Jurkat, Clone E6-1 (cell line): ENCODE measurements at places on chromosomes 13 and 19.

GRCh38 chr13:32616883-32617511, 30.7 kb downstream of the PDS5B start:
- DNase-seq = no peak

DNA sequence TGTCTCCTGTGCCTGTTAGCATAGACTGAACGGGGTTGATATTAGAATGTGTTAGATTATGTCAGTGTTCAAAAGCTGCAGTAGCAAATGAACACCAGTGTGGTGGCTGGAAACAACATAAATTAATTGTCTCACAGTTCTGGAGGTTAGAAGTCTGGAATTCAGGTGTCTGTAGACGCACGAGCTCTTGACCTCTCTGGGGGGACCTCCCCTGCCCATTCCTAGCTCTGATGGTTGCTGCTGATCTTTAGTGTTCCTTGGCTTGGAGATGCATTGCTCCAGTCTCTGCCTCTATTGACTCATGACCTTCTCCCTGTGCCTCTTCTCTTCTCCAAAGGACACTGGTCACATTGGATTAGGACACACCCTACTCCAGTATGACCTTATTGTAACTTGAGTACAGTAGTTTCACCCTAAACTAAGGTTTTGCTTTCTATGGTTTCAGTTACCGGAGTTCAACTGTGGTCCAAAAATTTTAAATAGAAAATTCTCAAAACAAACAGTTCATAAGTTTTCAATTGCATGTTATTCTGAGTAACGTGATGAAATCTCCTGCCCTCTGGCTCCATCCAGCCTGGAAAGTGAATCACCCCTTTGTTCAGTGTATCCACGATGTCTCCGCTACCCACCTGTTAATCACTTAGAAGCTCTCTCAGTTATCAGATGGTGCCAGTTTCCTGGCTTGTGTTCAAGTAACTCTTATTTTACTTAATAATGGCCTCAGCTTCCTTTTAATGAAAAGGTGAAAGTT, 273.2 kb downstream of the MYO16 start:
- no peak for DNase-seq

DNA sequence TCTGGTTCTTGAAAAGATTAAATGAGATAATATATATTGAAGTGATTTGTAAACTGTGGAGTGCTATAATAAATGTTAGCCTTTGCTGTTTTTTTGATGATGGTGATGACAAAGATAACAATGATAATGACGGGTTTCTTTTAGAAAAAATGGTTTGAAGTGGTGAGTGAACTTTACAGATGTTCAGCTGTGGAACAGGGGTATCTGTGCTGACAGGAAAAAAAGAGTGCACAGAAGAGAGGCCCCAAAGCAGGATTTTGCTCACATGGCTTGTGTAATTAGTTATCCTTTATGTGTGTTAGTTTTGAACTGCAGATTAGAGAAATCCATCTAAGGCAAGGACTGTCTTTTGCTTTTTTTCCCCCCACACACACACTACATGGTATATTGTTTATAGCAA, 119.2 kb downstream of the CYSLTR2 start:
- DNase-seq = peak; percentile 70

DNA sequence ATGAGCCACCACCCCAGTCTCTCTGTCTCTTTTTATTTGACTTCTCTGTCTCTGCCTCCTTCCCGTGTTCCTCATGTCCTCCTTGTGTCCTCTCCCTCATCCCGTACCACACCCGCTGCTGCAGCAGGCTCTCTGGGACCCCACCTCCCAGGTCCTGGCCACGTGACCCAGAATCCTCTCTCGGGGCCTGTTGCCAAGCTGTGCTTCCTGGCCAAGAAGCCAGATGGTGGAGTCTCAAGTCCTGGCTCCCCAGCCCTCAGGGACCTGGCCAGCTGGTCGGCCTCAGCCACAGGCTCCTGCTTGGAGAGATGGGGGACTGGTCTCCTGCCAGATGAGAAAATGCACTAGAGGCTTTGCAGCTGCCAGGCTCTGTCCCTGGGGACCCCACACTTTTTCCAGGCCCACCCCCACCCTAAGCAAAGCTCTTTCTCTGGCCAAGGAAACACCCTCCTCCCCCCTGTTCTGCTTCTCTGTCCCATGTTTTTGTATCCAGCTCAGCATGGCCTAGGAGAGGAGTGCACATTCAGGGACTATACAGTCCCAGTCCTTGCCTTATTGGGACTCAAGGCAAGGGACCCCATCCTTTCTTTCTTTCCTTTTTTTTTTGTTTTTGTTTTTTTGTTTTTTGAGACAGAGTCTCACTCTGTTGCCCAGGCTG, 34.3 kb upstream of the SHKBP1 start:
- no peak for DNase-seq

DNA sequence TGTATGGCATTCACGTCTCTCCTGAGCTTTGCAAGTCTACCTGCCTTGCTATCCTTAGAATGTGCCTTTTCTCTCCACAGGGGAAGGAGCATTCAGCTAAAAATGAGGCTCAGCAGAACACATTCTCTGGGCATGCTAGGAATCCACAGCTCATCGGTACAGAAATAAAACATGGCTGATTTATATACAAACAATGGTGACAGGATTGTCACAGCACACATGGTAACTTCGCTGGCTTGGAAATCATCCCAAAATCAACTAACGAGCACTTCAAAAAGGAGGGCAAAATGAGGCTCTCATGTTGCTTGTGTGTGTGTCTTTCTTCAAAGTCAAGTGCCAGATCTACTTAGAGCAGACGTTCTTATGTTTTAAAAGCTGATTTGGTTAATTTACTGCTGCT, 373.0 kb downstream of the FGF14 start:
- no peak for DNase-seq

GRCh38 chr13:21747456-21747855, 76.6 kb downstream of the FGF9 start:
- DNase-seq = no peak

GRCh38 chr19:34393031-34393430, 11.2 kb upstream of the PDCD2L start:
- DNase-seq = no peak

DNA sequence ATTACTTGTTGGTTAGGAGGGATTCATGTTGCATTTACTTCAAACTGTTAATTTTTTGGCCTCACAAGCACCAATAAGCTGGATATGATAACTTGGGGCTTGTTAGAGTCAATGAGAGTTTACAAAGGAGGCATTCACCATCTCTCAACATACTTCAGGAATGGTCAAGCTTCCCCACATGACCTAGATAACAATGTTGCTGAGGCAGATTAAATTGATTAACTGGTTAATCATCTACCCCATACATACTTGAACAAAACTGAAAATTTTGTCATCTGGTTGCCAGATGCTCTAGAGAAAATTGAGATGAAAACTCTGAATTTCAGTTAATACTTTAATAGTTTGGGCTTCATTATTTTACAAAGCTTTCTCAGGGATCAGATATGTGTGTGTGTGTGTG, 43.0 kb upstream of the UBL3 start:
- no peak for DNase-seq

DNA sequence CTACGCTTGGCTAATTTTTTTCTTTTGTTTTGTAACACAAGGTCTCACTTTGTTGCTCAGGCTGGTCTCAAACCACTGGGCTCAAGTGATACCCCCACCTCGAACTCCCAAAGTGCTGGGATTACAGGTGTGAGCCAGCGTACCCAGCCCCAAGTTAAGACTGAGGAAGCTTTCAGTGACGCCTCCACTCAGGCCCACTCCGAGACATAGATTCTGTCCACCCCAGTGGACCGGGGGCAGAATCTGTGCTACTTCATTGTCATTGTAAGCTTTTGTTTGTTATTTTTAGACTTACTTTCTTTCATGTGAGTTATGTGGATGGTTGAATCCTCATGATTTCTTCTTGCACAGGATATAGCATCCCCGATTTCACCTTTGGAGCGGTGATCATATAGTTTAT, 156.9 kb upstream of the TSHZ3 start:
- DNase-seq = no peak

GRCh38 chr13:51628059-51628852, 44.0 kb downstream of the WDFY2 start:
- no peak for DNase-seq

GRCh38 chr19:47673426-47673825, 39.8 kb upstream of the EHD2 start:
- no peak for DNase-seq

DNA sequence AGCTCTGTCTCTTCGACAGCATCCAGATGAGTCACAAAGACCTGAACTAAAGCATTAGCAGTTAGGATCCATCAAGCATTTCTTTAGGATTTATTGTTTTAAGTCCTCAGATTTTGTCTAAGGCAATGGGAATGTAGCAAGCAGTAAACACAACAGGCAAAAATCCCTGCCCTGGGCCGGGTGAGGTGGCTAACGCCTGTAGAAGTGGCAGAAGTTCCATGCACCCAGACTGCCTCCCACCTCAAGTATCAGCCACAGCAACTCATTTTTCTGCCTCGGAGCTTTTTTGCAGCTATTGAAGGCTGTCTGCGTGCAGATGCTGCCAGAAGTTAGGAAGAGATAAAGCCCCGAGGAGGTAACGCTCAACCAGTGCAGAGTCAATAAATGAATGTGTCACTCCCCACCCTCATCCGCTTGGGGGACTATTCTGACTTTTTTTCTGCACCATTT, 47.1 kb upstream of the MRI1 start:
- no peak for DNase-seq

GRCh38 chr13:24159357-24159756, 1.2 kb upstream of the SPATA13 start:
- DNase-seq = no peak

DNA sequence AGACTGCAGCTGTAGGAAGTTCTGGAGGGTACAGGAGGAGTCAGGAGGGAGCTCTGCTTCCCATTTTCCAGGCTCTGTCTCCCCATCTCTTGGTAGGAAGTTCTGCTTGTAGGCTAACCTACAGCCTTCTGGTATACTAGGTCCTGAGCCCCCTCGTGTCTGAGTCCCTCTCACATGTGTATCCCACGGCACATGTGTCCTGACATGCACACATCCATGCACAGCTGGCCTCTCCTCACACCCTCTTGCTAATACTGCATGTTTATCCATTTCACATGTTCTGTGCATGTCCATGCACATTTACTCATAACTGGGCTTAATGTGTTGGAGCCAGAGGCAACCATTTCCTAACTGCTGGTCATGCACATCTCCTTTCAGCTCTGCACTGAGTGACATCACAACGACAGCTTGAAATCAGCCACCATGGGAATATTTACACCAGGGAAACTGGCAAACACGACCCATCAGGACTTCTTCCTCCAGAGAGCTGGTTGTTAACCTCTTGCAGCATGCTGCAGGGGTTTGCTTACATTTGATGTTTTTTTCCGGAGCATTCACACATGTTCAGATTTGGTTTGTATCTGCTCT, 3.0 kb downstream of the CD209 start:
- DNase-seq = no peak

DNA sequence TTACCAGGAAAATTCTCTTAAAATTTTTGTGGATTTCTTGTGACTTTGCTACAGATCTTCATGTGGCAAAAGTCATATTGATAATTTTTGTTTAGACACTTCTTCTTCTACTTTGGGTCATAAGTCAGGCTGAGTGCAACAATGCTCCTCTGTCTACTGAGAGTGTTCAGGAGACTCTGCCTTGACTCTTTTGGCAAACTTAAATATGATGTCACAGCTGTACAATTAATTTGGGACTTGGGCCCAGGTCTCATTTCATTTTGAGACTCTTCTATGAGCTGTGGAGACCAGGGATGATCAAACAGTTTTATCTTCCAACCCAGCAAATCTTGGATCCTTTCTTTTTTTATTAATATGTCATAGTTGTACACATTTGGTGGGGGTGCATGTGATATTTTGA, 19.7 kb upstream of the IPO5 start:
- DNase-seq = no peak

DNA sequence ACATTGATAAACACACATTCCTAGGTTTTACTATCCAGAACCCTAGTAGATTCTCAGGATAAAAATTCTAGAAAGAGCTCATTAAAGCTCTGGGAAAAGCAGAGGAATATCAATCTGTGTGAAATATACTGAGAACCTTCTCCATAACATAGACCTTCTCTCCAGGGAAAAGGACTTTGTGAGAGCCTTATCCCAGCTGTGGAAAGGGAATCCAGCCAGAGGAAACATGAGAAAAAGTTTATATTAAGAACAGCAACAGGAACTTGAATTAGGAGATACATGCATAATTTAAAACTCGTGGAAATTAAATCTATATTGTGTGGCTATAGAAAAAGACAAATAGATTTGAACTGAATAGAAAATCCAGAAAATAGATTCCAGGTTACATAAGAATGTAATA, 1639.9 kb downstream of the EFNB2 start:
- DNase-seq = no peak

- no peak for DNase-seq
Observed at GRCh38 chr19:35074426-35075201, 33.1 kb downstream of the HPN start.

GRCh38 chr13:105240371-105240770, 1295.1 kb downstream of the EFNB2 start:
- no peak for DNase-seq

- no peak for DNase-seq
Observed at GRCh38 chr13:48828962-48829411, 146.7 kb upstream of the FNDC3A start.

DNA sequence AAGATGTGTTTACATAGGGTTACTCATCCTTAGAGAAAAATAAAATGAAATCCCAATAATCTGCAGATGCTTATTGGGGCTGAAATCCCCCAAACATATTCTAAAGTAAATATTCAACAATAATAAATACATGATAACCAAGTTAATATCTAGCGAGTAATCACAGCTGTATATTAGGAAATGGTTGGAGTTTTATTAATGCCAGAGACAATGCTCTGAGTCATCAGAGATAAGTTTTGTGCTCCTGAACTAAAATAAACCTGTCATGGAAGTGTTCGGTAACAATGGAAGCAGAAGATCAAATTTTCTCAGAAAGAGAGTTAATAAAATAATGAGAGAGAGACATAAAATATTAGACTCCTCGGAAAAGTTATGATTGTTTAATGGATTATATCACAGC, 31.4 kb downstream of the FLT1 start:
- no peak for DNase-seq

- DNase-seq = no peak
Observed at GRCh38 chr19:48819366-48819816, 8.6 kb upstream of the BCAT2 start.

GRCh38 chr19:23539499-23539898, 144.2 kb upstream of the ZNF91 start:
- DNase-seq = no peak
